Panc1 (cell line): ENCODE measurements at places on chromosomes 5 and 9.

DNA sequence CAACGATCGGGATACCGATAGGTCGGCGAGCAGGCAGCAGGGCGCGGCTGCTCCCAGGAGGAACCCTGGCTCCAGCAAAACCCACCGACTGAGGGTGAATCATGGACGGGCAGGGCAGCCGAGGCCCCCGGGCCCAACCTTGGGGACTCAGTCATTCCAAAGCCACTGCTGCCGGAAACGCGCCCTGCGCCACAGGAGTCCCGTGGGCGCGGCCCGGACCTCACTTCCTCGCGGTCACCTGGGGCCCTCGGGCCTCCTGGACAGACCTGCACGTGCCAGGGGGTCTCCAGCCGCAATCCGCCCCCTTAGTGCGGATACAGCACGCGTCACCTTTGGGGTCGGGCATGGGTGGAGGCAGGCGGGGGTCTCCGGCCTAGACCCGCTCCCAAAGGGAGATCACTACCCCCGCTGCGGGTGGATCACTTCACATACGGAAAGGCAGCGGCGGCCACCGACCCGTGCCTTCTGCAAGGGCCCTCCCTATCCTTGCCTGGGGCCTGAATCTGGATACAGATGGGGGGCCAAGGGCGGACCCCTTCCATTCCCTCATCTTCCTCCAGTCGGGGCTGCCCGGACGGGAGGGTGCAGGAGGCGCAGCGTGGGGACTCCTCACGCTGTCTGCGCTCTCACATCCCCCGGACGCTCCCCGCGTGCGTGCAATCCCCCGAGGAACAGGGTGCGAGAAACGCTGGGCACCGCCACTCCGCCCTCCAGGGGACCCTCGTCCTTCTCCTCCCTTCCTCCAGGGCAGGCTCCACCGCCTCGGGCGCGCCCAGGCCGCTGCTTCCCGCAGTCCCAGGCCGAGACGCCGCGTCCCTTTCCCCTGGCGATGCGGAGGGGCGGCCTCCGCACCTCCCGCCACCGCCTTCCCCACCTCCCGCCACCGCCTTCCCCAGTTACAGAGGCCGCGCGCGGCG, 586 bp downstream of the TXN start:
- no peak for DNase-seq

- DNase-seq, result no peak
Observed at GRCh38 chr9:96551403-96551802, 68.2 kb downstream of the CDC14B start.

- DNase-seq, result no peak
Observed at GRCh38 chr5:72531496-72532190, 24.4 kb upstream of the ZNF366 start.

DNA sequence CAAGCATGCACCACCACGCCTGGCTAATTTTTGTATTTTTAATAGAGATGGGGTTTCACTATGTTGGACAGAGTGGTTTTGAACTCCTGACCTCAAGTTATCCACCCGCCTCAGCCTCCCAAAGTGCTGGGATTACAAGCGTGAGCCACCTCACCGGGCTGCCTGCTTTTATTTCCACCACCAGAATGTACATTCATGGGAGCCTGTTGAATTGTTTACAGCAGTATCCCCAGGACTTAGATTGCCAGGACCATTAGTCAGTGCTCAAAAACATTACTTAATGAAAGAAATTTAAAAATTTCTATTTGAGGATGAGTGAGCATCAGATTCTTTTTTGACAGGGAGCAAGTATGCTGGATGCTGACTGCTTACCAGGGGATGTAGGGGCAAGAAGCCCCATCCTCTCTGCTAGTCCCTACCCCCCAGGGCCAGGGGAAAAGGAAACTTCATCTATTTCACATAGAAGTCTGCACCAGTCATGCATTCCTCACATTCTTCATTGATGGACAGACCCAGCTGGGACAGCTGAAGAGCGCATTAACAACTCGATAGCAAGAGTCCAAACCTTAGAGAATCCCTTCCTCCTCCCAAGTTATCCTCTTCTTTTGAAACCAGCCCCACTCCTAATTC, 10.3 kb upstream of the RGMB start:
- no peak for DNase-seq

DNA sequence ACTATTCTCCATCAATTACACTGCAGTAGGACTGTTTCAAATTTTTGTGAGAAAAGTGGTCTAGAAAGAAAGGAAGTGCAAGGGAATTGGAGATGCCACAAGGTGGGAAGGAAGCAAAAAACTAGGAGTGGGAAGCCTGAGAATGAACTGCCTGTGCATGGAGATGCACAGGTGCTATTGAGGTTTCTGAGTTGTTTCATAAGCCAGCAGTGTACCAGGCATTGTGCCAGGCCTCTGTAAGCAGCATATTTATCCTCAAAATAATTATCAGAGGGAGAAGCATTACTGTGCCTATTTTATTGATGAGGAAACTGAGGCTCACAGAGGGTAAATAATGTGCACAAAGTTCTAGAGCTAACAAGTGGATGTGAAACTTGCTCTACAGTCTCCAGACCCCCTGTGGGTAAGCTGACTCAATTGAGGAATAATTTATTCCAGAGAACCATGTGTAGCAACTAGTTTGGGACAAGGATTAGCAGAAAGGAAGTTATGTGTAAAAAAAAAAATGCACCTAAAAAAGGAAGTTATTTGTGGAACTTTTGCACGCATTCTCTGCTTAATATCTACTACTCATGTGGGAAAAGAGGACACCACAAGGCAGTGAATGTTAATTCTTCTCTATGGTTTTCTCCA, 96.7 kb downstream of the SNCAIP start:
- DNase-seq, result no peak
